Urothelium cell line (cell line): ENCODE measurements at places on chromosomes 6 and 20.

GRCh38 chr6:24907919-24908649, 27.7 kb downstream of the RIPOR2 start:
- no peak for DNase-seq

DNA sequence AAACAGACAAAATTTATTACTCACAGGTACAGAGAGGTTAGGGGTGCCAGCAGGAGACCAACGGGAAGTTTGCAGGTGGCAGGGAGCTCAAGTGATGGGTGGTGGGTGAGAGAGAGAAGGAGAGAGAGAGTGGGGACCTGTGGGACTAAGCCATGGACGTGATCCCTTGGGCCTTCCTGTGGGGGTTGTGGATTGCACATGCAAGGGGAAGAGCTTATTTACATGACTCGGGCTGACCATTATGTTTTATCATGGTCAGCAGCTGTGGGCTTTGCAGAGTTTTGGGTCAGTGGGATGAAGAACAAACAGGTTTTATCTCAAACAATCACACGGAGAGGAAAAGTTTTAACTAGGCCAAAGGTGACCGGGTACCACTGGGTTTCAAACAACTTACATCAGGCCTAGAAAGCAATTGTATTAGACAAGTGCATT, 156.2 kb upstream of the EXOC2 start:
- DNase-seq: no peak

- DNase-seq: peak; percentile 52
Measured at GRCh38 chr6:15491255-15491985, 171.4 kb downstream of the DTNBP1 start.

DNA sequence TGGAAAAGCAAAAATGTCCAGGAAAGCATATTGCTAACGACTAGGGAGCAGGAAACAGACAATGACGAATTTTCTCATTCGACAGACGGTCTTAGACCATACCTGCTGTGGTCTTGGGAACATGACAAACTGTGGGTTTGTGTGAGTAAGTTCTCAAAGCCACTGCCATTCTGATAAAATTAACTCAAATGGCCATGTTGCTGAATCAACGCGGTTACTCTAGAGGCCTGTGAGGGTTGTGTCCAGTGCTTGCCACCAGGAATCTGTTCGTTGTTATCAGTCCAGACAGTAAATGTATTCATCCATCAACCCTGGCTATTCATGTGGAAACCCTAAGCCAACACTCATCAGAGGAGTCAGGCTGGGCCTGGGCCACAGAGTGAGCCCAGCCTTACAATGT, 124.3 kb downstream of the MYLK4 start:
- no peak for DNase-seq

GRCh38 chr6:22447249-22448196, 121.8 kb upstream of the HDGFL1 start:
- DNase-seq: no peak

- DNase-seq: no peak
Measured at GRCh38 chr20:51287628-51288413, 254.7 kb downstream of the NFATC2 start.

GRCh38 chr6:69732640-69733039, 64.2 kb downstream of the LMBRD1 start:
- no peak for DNase-seq

DNA sequence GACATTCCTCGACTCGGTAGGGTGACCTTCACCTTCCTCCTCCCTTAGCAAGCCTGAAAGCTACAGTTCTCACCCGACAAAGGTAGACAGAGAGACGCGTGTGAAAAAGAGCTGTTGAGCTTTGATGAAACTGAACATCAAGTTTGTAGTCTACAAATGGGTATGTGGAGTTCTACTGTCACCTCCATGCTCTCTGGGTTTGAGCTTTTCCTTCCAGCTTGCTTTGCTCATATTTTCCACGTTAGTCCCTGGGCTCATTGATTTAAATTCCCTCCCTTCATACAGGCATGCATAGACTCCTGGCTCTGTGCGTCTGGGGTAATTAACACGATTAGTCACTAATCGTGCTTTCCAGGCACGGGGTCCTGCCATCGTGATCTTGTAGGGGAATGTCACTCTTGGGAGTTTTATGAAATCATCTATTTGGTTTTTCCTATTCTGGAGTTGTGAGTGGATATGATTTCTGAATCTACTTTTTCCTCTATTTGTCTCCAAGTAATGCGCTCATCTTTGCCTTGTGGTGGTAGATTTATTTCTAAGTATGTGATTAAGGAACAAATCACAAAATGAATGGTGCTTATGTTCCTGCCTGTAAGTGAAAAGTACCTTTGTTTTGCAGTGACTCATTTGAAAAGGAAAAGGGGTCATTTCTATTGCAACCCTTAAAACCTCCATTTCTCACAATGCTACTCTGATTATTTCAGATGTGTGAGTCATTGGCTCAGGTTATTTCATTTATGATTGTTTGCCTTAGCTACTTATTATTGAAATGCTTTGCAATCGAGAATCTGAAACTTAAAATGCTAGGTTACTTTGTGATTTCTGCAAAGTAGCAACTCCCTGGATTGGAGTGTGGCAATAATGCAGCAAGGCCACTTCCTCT, 154.6 kb downstream of the ZDHHC14 start:
- DNase-seq: peak; percentile 24

- DNase-seq: peak; percentile 21
Measured at GRCh38 chr6:45387236-45387635, 9.5 kb upstream of the SUPT3H start.

DNA sequence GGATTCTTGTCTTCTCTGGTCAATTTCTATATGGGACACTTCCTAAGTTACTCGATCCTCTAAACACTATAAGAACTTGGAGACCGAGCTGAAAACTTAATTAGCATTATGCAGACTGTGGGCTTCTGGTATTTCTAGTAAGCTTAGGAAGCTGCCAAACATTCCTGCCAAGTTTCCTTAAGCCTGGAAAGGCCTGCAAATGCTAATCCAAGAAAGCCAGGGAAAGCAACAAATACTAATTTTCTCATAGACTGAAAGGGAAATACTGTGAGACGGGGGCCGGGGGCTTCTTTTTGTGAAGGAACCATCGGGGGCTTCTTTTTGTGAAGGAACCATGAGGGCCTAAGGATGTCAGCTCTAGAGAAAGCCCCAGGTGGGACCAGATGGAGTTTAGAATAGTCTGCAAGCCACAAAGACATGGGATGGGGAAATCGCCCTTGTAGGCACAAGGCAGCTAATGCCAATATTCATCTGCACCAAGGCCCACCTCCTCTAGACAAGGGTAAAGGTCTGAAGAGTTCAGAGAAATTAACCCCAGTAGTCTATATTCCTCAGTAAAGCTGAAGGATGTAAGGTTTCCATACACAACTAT, 332.4 kb upstream of the PRDM1 start:
- no peak for DNase-seq

DNA sequence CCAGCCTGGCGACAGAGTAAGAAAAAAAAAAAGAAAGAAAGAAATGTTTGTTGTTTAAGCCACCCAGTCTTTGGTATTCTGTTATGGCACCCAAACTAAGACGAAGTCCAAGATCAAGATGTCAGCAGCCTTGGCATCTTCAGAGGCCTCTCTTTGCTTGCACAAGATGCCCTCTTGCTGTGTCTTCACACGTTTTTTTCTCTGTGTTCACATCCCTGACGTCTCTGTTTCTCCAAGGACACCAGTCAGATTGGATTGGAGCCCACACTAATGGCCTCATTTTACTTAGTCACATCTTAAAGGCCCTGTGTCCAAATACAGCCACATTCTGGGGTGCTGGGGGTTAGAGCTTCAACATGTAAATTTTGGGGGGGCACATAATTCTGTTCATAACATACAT, 380.9 kb downstream of the GJA1 start:
- DNase-seq: no peak

- no peak for DNase-seq
Measured at GRCh38 chr6:78629836-78630235, 237.5 kb upstream of the IRAK1BP1 start.

GRCh38 chr6:34272013-34272926, 23.5 kb upstream of the SMIM29 start:
- no peak for DNase-seq

GRCh38 chr6:79028641-79029314, 49.3 kb downstream of the PHIP start:
- DNase-seq: no peak

GRCh38 chr6:6730831-6731230, 142.3 kb downstream of the LY86 start:
- DNase-seq: no peak

- DNase-seq: no peak
Measured at GRCh38 chr6:100230953-100231316, 233.8 kb downstream of the SIM1 start.

DNA sequence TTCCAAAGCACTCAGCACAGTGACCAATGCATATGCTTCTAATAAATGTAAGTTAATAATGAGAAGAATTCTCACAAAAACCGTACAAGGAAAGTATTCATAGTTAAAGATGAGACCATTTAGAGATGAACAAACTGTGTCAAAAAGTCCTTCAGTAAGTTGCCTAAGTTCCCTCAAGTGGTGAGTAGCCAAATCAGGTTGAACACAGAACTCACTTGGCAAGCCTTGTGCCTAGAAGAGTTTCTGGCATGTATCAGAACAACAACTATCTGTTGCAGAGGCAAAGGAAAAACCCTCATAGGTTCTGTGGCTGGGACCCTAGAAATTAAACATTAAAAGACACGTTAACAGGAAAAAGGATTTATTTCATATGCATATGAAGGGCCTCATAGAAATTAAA, 129.6 kb upstream of the DOK5 start:
- no peak for DNase-seq

DNA sequence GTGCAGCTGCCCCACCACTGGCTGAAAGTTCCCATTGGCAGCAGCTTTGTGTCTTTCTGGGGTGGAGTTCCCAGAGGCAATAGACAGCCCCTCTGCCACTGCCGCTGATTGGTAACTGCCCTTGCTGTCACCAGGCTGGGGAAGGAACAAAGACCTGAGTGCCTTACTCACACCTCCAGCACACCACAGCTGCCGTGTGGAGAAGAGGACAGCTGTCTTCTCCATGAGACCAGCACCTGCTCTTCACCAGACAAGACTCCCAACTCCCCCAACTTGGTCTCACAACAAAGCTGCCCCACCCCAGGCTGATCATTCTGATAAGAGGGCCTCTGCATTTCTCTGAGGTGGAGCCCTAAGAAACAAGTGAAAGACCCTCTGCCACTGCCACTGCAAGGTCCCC, 39.7 kb upstream of the PTCHD4 start:
- DNase-seq: peak; percentile 25

- no peak for DNase-seq
Measured at GRCh38 chr6:56343295-56343694, 95.9 kb upstream of the COL21A1 start.

DNA sequence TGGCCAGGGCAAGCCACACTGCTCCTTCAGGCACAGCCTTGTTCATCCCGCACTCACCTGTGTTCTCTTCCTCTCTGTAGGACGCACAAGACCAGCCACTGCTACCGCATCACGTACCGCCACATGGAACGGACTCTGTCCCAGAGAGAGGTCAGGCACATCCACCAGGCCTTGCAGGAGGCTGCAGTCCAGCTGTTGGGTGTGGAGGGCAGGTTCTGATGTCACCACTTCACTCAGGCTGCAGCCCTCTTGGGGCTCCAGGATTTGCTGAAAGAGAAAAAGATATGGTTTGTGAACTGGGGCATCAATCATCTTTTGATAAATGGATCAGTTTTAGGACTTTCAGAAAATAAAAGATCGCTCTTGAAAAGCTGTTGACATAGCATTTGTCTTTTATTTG, 235.5 kb downstream of the NRN1 start:
- DNase-seq: no peak

- no peak for DNase-seq
Measured at GRCh38 chr6:169700296-169700695, 1.5 kb downstream of the WDR27 start.

GRCh38 chr6:166640342-166641043, 13.4 kb upstream of the RPS6KA2 start:
- no peak for DNase-seq
